ENCODE measurements at places on chromosomes 6 and 20.

- DNase-seq = no peak
Measured at GRCh38 chr6:106869203-106869602, 105.3 kb downstream of the CD24 start.

DNA sequence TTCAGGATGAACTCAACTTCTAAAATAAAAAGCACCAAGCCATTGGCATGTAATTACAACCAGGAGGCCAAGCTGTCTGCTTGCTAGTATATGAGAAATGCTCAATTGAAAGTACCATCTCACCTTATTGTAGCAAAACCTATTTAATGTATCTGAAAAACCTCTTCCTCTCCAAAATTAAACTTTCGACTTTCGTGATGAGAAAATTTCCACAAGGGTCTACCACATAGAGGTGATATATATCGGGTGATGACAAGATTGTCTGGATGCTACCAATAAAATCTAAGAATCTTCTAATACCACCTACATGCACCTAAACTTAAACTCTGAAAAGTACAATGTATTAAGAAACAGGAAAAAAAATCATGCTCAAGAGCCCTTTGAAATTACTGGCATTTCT is 74.2 kb downstream of the ATXN1 start:
- DNase-seq = no peak

GRCh38 chr20:64106435-64106961 is 867 bp downstream of the NPBWR2 start:
- DNase-seq = no peak

DNA sequence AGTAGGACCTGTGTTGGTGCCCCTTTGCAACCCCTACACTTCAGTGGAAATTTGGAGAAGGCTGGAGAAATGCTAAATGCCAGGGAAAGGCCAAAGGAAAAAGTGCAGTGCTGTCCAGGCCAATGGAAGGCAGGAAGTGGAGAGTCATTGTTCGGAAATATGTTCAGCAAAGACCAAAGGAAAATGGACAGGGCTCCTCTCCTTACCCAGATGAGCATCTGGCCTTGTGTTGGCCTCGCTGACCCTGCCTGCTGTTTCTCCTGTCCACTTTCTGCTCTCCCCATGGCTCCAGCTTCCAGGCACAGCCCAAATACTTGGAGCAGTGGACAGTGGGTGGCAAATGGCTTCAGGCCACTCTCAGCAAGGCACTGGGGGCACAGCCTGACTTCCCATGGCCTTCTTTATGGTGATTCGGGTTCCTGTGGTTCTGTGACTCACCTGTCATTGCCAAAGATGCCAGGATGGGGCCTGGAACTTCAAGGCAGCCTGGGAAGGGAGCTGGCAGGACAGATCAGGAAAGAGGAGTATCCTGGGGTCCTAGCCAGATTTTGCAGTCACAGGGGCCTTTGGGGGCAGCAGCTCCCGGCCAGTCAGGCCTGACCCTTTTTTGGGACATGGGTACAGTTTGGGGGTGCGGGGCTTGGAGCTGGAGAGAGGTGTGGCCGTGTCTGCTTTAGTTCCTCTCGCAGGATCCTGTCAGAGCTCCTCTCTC is 190.9 kb upstream of the SLC24A3 start:
- no peak for DNase-seq

GRCh38 chr6:33405386-33405940 is 5.4 kb upstream of the PHF1 start:
- no peak for DNase-seq

DNA sequence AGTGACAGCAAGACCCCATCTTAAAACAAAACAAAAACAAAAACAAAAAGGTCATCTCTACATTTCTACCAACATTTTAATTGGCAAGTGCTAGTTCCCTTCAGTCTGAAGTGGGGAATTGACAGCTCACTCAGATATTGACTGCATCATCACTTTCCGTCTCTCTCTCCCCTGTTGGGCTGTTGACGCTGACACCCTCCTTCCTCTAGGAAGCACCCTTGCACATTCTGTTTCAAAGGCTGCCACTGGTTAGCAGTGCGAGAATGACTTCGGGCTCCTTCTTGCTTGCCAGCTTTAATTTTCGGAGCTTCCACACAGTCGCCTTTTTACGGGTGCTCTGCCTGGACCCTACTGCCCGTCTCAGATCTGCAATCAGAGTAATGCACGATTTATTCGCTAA is 96.6 kb upstream of the INSM1 start:
- no peak for DNase-seq

- no peak for DNase-seq
Measured at GRCh38 chr6:21245488-21245887, 348.1 kb upstream of the SOX4 start.

DNA sequence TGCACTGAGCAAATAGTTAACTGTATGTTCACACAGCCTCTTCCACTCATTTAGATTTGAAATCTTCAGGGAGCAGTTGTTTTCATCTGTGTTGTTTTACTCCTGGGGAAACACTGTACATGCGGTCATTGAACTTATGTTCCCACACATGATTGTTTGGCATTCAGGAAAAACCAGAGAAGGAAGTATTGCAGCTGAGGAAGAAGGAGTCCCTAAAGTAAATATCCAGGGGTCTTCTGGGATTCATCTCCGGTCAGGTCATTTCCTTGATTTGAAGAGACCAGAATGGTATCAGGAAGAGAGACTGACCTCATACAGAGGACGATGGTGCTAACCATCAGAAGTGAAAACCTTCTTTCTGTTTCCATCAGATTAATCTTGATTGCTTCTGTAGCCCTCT is 52.5 kb downstream of the DCBLD1 start:
- DNase-seq = no peak

DNA sequence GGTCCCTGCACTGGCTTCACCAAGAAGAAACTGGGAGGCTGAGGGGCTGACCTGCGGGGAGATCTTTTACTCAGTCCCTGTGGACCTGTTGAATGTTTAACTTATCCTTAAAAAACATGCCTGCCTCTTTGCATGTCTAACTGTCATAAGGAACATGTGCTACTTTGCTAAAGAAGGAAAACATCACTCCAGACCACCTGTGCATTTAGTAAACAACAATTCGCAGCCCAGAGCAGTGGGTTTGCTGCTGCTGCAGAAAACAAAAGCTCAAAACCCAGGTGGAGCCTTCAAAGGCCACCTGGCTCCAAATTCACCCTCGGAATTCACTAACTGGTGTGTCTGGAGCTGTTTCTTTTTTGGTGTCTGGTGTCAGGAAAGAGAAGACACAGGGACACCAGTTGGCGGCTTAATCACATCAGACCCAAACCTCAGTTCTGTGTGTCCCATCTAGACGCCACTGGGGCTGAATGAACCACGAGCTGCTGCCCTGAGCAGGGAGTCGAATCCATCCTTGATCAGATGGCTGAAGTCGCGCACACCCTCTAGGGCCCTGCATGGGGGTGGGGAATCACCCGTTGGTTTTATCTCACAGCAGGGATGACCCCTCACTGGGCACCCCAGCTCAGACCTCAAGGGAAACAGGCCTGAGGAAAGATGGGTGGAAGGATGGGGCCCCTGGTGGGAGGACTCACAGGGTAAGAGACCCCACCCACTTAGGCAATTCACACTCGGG is 344.3 kb downstream of the PREX1 start:
- no peak for DNase-seq

GRCh38 chr6:13661647-13662046 is 46.5 kb downstream of the NOL7 start:
- DNase-seq = no peak
